Non-pigmented ciliary epithelial cell (primary cell): ENCODE measurements at places on chromosomes 1 and 21.

DNA sequence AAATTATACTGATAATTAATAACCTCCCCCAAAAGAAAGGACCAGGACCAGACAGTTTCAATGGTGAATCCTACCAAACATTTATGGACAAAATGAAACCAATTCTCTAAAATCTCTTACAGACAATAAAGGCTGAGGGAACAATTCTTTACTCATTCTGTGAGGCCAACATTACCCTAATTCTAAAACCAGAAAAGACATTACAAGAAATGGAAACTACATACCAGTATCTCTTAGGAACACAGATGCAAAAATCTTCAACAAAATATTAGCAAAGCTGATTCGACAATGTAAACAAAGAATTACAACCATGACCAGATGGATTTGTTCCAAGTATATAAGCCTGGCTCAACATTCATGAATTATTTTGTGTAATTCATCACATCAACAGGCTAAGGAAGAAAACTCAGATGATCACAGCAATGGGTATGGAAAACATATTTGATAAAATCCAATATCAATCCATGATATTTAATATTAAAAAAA is 8.6 kb downstream of the TMED5 start:
- no peak for DNase-seq

DNA sequence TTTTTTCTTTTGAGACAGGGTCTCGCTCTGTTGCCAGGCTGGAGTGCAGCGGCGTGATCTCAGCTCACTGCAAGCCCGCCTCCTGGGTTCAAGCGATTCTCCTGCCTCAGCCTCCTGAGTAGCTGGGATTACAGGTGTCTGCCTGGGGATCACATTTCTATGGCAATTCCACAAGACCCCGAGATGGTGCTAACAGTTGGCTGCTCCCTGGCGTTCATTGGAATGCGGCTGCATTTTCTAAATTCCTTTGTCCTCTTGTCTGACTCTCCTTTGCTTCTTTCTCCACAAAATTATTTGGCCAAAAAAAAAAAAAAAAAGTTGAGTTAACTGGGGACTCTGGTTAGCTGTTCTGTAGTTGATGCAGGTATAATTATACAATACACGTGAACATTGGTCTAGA is 176.4 kb downstream of the ETS2 start:
- DNase-seq = no peak

DNA sequence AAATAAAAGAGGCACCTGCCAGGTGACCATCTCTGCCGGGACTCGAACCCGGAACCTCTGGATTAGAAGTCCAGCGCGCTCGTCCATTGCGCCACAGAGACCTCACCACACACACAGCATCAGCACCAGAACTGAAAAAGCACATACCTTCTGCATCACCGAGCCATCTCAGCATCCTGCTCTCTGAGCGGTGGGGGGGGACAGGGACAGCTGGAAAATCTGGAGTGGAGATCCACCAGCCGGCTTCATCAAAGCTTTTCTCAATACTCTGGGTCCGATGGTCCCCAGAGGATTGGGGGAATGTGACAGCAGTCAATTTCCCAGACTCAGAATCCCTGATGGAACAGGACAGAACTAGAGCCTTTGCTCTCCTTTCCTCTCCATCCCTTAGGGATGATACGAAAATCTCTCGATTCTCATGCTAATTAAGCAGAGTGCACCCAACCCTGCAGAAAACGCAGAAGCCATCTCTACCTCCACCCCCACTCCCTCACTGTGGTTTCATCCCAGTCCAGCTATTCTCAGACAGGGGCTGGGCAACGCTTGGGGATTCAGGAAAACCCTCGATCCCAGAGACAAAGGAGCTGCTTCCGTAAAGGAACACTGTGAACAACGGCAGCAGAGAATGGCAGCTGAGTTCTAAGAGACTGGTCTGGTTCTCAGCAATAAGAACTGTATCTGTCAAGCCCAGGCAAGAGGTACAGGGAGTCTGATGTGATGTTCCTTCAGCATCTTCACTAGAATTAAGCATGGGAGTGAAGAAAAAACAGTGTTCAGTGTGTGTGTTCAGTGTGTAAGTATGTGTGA is 29.6 kb upstream of the CADM3 start:
- DNase-seq = peak; percentile 35

DNA sequence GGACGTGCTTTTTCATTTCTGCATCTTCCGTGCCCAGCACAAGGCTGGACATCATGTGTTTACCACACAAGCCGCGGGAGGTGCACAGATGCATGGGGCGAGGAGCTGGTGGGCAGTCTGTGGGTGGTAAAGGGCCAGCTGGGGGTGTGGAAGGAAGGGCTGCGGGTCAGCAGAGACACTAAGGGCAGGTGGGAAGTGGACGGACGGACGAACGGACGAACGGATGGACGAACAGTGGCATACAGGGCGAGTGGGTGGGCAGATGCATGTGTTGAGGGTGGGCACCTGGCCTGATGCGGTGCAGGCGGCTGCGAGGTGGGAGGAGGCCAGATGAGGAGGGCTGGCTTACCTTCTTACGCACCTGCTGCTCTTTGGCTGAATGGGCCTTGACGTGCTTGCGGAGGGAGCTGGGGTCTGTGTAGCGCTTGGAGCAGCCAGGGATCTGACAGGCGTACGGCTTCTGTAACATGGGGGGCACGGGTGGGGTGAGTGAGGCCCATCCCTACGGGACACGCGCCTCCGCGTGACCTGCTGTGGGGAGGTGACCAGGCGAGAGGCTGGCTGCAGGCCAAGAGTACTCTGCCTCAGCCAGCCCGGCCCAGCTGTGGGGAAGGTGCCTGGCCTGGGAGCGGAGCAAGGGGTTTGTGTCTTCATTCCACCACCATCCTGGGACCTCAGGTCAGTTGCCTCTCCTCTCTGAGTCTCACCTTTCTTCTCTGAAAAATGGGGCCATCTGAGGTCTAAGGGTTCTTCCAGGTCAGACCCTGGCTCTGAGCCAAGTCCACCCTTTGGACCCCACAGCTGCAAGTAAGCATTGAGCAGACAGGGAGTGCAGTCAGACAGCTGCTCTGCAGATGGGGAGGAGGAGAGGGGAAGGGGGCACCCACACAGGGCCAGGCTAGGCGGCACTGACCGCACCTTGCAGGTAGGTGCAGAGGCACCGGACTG is 65.5 kb downstream of the DMRTB1 start:
- no peak for DNase-seq

DNA sequence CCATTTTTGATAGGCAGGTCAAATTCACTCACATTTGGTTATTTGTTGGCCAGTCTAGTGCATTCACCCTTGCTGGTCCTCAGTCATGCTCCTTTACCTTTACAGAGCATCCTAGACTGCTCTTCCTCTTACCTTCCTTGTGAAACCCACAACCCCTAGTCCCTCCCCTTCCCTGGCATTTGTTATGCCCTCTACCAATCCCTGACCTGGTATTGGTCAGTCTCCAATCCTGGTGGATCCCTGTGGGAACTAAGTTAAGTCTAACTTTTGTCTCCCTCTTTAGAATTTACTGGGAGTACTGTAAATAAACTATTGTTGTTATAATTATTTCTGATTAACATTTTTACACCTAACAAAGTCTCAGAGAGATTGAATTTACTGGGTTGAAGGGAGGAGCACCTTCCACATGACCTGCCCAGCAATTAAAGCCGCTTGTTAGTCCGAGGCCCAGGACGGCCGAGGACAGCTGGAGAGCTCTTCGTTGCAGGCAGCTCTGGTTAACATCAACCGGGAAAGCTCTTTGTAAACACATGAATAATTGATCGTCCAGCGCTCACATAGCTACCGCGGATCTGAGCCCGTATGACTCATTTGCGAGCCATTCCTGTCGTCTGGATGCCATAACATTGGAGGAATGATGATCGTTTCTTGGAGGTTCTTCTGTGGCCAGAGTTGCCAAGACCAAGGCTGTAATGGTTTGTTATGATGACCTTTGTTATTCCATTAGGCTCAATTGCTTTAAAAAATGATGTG is 31.9 kb downstream of the MTARC1 start:
- no peak for DNase-seq

DNA sequence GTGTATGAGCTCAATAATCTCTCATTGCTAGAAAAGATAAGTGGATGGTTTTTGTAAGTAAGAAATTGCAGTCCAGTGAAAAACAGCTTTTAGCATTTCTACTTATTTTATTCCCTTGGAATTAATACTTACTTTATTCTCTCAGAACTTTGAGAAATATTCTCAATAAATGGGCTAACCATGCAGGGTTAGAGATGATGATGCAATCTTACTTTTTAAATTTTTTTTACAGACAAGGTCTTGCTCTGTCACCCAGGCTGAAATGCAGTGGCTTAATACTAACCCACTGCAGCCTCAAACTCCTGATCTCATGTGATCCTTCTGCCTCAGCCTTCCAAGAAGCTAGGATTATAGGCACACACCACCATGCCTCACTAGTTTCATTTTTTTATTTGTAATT is 440.8 kb upstream of the ZP4 start:
- no peak for DNase-seq

- DNase-seq = no peak
These were observed 23.2 kb downstream of the LYST start for GRCh38 chr1:235843461-235843961.

GRCh38 chr1:93575621-93576284 is 105.9 kb downstream of the BCAR3 start:
- no peak for DNase-seq

DNA sequence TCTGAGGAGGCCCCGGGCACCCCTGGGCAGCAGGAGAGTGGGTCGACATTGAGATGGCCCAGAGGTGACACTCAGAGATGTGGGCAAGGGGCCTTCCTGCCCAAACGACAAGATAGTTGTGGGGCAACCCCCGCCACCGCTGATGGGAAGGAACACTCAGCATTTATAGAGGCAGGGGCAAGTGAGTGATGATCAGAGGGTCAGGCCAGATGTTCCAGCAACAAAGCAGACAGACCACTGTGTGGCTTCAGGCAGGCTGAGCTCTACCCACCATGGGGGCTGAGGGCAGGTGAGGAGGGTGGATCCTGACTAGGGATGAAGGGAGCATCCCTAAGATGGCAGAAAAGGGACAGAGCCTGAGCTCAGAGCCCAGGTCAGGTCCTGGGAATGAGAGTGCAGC is 362.7 kb downstream of the PTPRU start:
- DNase-seq = no peak

DNA sequence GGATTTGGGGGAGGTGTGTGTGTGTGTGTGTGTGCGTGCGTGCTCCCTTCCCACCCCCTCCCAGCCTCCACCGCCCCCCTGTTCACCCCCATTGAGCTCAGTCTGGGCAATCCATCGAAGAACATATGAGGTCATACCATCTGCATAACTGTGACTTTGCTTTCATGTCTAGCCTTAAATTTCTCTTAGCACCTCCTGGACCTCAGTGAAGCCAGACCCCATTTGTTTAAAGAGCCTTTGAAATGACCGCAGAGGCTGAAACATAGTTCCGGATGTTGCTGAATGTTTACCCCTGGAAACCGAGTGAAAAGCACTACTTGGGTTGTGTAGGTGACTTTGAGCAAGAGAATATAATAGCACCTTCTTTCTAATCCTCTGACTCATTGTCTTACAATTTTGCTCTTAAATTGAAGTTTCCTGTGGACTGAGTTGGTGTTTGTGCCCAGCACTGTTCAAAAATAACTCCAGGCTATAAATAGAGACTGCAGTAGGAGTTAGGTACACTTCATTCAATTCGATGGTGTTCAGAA is 75.4 kb downstream of the UBE4B start:
- DNase-seq = peak; percentile 89

DNA sequence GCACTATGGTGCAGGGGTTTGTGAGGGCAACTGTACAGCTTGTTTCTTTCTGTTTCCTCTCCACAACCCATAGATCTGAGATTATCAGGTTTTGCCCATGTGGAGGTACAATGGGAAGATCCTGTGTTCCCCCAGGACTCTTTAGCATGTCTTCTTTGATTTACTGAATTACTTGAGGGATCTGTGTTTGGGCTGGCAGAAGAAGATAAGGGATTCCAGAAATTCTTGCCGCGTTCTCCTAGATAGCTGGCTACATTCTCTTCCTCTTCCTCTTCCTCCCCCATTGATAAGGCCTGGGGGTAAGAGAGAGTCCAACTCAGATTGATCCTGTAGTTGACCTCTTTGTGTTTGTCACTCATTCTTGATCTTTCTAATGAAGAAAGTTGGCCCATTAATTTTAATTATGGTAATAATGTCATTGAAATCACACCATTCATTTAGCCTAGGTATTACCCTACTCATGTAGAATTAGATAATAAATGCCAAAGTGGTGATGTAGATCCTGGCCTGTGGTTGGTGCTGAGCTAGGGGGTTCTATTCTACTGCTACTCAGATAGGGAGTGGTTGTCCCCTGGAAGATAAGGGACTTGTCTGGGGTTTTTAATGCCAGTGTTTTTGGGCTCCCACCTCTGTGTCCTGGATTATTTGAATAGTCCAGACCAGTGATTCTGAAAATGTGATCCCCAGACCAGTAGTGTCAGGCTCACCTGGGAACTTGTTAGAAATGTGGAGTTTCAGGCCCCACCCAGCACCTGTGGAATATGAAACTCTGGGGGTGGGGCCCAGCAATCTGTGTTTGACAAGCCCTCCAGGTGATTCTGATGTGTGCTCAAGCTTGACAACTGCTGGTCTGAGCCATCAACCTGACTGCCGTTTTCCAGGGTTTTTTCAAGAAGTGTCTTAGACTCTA is 122.2 kb downstream of the NOS1AP start:
- DNase-seq = no peak

DNA sequence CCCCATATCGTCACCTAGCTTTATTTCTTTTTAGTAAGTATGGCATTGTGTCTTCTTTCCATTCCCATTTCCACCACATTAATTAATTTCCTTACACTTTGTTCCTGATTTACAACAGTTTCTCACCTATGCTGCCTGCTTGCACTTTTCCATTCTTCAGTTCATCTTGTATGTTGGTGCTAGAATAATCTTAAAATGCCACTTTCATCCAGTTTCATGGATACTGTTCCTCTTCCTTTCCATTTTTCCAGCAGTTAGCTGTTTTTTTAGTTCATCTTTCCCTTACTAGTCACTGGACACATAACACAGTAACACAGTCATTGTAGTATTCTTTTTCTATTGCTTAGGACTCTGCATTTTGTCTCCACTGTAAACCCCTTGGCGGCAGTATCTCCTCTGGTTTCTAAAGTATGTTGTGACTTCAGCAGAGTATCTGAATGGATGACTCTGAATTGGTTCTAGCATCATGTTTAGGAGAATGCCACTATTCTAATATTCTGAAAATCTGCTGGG is 2.1 kb downstream of the CDC7 start:
- no peak for DNase-seq

DNA sequence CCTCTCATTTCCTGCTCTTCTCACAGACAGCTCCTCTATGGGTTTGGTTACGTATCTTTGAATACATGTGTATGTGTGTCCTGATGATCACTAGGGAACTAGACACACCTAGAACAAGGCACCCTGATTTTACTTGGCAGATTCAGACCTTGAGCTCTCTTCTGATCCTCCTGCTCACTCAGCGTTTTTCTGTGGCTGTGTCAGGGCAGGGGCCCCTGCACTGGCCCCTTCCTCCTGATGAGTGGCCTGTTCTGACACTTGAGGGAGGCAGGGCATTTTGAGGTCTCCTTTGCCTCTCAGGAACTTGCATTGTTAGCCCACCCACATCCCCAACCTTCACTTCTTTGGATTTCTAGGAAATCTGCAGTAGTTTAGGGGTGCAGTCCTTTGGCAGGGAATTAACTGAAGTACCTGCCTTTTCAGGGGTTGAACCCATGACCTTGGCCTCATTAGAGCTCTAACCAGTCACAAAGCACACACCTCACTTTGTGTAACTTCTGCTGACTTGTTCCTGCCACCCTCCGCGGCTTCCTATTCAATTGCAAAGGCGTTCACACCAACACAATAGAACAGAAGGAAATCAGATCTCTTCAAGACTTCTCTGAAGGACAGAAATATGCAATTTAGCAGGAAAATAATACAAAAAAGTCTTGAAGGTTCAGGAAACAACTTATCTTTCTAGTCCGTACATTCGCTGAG is 8.8 kb downstream of the SMYD2 start:
- no peak for DNase-seq
